ENCODE measurements at places on chromosomes 4 and X.

DNA sequence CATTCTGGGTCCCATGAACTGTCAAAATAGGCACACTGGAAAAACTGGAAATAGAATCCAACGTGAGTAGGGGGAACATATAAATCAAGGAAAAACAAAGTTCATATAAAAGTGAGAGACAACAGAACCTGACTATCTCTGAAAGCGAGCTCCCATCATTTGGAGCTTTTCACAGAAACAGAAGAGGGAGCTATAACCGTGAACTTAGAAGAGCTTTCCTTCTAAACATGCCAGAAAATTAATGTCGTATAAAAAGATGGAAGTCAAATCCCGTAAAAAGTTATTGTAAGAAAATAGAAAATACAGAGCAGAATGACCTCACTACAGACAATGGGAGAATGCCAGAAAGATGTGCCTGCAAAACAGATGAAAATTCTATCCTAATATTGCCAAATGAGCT is 23.9 kb upstream of the HSD17B10 start:
- DNase-seq = no peak
- H3K27me3 ChIP-seq = no peaks in the 10 kb centered on the region
- H3K4me1 ChIP-seq = no peaks in the 10 kb centered on the region
- no peaks in the 10 kb centered on the region for H3K36me3 ChIP-seq

DNA sequence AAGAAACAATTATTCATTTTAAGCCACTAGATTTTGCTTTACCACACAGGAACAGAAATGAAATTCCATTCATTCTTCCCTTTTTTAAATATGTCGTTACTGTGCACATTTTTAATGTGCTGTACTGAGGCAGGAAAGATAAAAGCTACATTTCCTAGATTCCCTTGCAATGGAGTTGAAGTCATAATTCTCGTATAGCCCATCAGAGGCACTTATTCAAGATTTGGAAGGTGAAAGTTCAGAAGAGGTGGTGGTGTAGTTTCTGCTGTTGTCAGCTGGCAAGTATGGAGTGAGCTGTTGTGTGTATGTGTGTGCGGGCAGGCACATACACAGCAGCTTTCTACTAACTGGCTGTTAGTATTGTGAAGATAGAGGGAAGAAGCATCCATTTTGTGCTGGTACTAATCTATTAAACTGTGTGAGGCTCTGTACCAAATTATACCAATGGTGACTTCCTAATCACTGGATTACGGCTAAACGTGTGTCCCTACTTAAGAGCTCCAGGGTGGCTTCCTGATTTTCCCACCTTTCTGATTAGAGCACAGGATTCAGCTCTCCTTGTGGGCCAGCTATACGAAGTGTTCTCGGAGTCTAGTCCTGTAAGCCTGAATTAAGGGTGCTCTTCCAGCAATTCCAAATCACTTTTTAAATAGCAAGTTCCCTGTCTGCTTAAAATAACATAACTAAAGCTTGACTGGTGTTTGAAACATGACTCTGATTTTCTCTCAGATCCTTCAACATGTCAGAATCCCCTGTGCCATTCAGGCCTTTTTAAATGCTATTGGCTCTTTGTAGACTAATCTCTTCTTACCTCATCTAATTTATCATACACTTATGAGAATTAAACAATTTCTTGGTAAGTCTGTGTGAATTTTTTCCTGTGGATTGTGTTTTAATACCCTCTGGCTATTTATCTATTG is 43.8 kb downstream of the PDS5A start:
- H3K36me3 ChIP-seq = no peaks in the 10 kb centered on the region
- peaks cover 3% of the 10 kb centered on the region for H3K4me1 ChIP-seq
- no peaks in the 10 kb centered on the region for H3K27me3 ChIP-seq
- H3K4me3 ChIP-seq = no peak overlapping the region
- DNase-seq = no peak
- peak overlapping the region; percentile 42 for H3K27ac ChIP-seq

- no peak overlapping the region for H3K27ac ChIP-seq
- no peak for DNase-seq
- H3K4me1 ChIP-seq = no peaks in the 10 kb centered on the region
- H3K4me3 ChIP-seq = no peak overlapping the region
These were observed 39.8 kb downstream of the BBS12 start for GRCh38 chr4:122772311-122772710.

DNA sequence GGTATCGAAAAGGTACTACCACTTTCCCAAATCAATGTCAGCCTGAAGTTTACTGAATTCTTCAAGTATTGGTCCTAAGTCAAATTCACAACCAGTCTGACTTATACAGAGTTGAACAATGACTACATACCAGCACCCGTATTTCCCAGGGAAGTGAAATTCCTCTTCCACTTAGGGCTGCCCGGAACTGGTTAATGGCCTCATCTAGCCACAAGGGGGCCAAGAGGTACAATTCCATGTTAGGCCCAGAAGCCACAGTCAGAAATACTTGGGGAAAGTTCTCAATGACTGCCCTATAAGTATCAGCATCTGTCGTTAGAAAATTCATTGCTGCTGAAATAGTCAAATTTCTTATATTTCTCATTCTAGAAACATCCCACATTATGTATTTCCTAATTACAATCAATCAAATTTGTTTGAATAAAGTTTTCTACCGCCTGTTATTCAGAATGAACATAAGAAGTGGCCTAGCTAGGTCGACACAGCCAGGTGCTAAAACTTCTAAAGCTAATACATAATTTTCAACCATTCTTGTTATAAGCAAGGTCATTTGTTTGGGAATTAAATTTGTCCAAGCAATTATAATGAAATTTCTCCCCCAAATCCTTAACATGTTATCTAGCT is 5.6 kb upstream of the PCDH7 start:
- H3K4me1 ChIP-seq = no peaks in the 10 kb centered on the region
- H3K36me3 ChIP-seq = no peaks in the 10 kb centered on the region
- no peak for DNase-seq
- no peak overlapping the region for H3K27ac ChIP-seq
- no peaks in the 10 kb centered on the region for H3K27me3 ChIP-seq

GRCh38 chrX:54177306-54177705 is 5.7 kb downstream of the FAM120C start:
- H3K36me3 ChIP-seq = no peaks in the 10 kb centered on the region
- no peaks in the 10 kb centered on the region for H3K27me3 ChIP-seq
- peaks cover 3% of the 10 kb centered on the region for H3K4me1 ChIP-seq
- no peak overlapping the region for H3K4me3 ChIP-seq
- no peak overlapping the region for H3K27ac ChIP-seq
- no peak for DNase-seq

DNA sequence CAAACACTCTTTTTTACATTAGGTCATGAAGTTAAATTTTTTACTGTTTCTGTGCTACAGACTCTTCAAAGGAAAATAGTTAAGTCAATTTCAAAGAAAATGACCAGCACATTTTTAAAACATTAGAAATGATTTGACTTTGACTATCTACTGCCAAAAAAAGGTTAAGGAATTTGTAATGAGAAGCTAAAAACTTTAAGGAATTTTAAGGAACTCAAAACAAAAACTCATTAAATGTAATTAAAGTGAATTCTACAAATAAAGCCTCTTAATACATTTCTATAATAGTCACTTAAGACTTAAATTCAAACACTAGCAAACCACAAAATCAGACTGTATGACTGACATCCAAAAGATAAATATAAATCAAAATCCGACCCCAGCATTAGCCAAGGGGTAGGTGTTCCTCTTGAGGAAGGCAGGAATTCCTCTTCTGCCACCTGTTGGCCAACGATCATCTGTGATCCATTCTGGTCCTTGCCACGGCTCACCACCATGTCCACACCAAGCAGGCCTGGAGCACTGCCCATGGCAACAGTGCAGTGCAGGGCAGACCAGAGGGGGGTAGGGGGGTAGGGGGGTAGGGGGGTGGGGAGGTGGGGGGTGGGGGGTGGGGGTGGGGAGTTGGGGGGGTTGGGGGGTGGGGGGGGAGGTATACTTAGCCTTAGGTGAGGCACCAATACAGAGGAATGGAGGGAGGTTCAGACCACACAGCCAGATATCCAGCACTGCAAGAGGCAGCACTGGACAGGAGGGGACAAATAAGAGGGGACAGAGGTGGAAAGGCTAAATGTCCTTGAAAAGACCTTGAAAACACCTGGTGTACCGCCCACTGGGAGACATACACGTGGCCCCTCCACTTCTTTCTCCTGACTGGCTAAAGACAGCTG is 287.4 kb downstream of the CHIC1 start:
- peak overlapping the region; percentile 57 for H3K4me3 ChIP-seq
- no peaks in the 10 kb centered on the region for H3K27me3 ChIP-seq
- no peak for DNase-seq
- peak overlapping the region; percentile 64 for H3K27ac ChIP-seq
- no peaks in the 10 kb centered on the region for H3K4me1 ChIP-seq

DNA sequence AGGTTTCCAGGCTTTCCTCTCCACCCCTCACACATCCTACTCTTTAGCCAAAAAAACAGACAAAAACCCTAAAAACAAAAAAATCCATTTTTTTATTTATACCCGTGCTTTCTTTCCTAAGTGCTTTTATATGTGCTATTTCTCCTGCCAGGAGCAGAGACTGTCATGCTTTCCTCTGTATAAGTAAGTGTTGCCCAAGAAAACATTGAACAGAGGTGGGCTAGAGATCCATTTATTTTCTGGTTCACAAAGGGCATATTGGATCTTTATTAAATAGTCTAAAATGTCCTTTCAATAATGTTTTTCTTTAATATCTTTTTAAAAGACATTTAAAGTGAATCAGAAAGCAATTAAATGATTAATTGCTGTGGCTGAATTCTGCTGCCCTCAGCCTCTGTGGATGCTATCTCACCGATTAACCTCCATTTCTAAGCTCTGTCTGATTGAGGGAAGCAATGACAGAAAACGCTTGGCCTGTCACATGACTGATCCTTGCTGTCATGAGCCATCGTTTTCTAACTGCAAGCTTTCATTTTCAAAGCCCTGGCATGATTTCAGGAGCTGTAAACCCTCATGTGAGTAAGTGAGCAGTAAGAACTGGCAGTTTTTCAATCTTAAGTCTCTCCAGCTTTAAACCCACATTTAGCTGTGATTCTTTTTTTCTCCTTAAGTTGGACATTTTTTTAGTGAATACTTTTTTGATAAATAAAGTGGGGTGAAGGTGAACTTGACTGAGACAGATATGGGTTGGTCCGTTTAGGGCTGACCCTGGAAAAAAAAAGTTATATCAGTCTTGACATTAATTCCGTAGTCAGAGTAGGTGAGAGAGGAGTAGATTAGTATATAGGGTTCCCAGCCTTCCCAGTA is 180.7 kb upstream of the PGRMC2 start:
- H3K4me1 ChIP-seq = peaks cover 4% of the 10 kb centered on the region
- no peaks in the 10 kb centered on the region for H3K36me3 ChIP-seq
- peak; percentile 85 for DNase-seq
- H3K4me3 ChIP-seq = peak overlapping the region; percentile 22

DNA sequence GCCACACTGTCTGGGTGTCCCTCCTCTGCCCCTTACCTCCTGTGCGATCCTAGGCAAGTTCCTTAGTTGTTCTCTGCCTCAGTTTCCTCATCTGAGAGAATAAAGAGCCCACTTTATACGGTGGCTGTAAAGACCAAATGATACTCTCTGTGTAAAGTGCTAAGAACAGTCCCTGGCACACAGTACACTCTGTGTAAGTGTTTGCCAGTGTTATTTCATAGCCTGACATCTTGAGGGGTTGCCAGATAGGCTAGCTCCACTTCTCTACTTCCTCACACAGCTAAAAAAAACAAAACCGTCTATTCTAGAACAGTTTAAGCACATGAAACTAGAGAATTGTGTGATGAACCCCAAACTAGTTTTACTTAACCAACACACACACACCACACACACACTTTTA is 17.1 kb downstream of the SPON2 start:
- peaks cover 12% of the 10 kb centered on the region for H3K4me1 ChIP-seq
- DNase-seq = no peak
- peak overlapping the region; percentile 48 for H3K4me3 ChIP-seq
- H3K36me3 ChIP-seq = no peaks in the 10 kb centered on the region
- no peaks in the 10 kb centered on the region for H3K27me3 ChIP-seq

DNA sequence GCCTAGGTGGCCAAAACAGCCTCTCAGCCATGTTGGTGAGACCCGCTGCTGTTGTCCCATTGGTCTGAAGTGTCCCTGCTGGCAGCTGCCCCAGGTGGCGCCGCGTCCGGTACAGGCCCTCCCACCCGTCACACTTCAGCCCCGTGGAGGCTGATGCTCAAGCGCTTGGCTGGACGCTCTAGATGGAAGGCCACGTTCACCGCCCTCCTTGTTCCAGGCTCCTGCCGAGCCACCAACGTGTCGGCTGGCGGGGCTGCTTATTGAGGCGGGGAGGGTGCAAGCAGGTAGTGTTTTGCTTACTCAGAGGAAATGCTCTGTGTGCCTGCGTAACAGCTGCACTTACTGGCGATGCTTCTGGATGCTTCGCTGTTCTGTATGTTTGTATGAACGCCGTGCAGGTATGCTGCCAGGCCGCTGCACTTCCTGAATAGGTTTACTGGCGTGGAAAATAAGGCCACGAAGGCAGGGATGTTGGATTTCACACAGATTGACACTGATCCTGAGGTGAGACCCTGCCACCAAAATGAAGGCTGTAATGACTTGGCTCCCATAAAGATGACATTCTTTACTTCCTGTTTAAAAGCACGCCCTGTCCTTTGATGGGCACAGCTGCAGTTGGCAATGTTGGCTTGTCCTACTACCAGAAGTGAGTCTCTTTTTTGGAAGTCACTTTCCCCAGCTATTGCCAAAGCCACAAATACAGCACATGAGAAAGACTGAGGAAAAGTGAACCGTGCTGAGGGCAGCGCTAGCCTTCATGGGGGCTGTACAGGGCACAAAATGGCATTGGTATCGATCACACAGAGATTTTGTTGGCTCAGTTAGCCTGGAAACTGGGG is 21.0 kb upstream of the CLCN4 start:
- no peak overlapping the region for H3K27ac ChIP-seq
- peaks cover 27% of the 10 kb centered on the region for H3K36me3 ChIP-seq
- no peak for DNase-seq

GRCh38 chrX:2284133-2284532 is 216.6 kb downstream of the DHRSX start:
- no peaks in the 10 kb centered on the region for H3K36me3 ChIP-seq
- H3K4me3 ChIP-seq = no peak overlapping the region
- no peak for DNase-seq
- H3K27me3 ChIP-seq = no peaks in the 10 kb centered on the region

DNA sequence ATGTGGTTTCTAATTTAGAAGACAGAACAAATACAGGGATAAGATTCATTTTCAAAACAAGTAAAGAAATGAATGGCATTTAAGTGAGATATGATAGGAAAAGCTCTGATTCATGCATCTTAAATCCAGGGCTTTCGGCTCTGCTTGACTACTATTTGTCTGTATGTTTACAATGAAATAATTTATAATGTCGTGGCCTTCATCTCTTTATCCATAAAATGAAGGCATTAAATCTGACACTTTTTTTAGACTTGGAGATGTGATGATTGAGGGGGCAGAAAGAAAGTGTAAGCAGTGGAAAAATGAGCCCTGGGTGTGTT is 115.7 kb upstream of the KIT start:
- H3K36me3 ChIP-seq = no peaks in the 10 kb centered on the region
- H3K27ac ChIP-seq = no peak overlapping the region
- H3K4me1 ChIP-seq = no peaks in the 10 kb centered on the region
- H3K27me3 ChIP-seq = no peaks in the 10 kb centered on the region
- no peak for DNase-seq

DNA sequence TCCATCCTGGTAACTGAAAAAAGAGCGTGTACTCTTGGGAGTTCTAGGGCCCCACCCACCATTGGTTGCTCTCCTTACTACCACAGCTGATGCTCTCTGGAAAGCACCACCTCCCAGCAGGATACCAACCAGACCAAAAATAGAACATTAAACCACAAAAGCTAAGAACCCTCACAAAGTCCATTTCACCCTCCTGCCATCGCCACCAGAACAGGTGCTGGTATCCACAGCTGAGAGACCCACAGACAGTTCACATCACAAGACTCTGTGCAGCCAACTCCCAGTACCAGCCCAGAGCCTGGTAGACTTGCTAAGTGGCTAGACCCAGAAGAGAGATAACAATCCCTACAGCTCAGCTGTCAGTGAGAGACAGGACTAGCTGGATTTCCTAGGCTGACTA is 240.6 kb downstream of the PABPC4L start:
- H3K36me3 ChIP-seq = no peaks in the 10 kb centered on the region
- no peaks in the 10 kb centered on the region for H3K4me1 ChIP-seq
- no peak overlapping the region for H3K4me3 ChIP-seq
- no peaks in the 10 kb centered on the region for H3K27me3 ChIP-seq
- no peak overlapping the region for H3K27ac ChIP-seq

Data from ascending aorta (tissue), 2 donors.